ENCODE measurements at places on chromosomes 7 and 10.
A peak's percentile ranks its signal among the peaks of the same experiment; 100 is the strongest.

DNA sequence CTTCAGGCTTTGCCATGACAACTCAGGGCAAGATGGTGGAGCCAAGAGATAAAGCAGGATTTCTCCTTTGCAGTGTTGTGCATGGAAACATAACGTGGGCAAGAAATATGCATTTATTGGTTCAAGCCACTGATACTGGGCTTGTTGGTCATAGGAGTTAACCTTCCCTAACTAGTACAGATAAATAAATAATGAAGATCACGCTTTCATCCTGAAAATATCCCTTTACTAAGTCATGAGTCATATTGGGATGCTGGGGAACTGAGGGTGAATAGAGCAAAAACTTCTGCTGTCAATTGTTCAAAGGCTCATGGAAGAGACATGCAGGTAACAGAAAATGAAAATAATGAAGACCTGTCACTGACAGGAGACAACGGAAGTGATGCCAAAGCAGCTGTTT is 55.5 kb downstream of the TES start:
- no peak for DNase-seq

- peak; percentile 31 for DNase-seq
Observed at GRCh38 chr10:73576178-73576889, 14.8 kb downstream of the USP54 start.

DNA sequence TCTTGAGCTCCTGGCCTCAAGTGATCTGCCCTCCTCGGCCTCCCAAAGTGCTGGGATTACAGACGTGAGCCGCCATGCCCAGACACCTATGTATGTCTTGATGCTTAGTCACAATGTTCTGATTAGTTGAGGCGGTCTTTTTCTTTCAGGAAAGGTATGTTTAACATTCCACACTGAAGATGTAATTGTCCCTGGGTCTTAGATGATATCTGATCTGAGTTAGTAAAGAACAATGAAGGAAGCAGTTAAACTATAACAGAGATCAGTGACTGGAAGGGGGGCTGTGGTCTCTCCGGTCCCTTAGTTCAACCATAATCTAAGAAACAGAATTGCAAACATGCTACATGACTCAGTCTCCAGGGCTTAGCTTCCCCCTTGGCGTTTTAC is 31.5 kb upstream of the SH2D4B start:
- DNase-seq = no peak

DNA sequence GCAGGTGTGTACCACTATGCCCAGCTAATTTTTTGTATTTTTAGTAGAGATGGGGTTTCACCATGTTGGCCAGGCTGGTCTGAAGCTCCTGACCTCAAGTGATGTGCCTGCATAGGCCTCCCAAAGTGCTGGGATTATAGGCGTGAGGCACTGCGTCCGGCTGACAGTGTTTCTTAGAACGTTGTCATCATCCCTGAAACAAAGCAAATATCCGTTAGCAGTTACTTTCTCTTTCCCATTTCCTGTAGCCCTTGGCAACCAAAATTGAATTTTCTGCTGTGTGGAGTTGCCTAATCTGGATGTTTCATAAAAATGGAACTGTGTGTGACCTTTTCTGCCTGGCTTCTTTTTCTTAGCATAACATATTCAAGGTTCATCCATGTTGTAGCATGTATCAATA is 22.4 kb downstream of the ZNF33A start:
- no peak for DNase-seq

GRCh38 chr10:63720072-63720537 is 198.9 kb downstream of the REEP3 start:
- peak; percentile 73 for DNase-seq

DNA sequence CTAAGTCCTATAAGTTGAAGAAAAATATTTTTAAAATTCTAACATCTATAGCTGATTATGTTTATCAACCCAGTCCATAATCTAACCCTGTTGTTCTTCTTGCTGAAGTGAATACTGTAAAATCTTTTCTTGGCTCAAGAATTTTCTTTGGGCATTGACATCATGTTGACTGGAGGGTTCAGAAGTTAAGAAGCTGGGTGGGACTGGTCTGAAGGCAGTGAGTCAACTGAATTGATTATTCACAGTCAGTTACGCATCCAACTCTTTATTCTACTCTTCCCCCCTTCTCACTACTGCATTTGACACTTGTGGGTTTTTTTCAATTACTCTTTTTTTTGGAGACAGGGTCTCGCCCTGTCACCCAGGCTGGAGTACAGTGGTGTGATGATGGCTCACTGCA is 31.0 kb downstream of the DENND2A start:
- DNase-seq = no peak

DNA sequence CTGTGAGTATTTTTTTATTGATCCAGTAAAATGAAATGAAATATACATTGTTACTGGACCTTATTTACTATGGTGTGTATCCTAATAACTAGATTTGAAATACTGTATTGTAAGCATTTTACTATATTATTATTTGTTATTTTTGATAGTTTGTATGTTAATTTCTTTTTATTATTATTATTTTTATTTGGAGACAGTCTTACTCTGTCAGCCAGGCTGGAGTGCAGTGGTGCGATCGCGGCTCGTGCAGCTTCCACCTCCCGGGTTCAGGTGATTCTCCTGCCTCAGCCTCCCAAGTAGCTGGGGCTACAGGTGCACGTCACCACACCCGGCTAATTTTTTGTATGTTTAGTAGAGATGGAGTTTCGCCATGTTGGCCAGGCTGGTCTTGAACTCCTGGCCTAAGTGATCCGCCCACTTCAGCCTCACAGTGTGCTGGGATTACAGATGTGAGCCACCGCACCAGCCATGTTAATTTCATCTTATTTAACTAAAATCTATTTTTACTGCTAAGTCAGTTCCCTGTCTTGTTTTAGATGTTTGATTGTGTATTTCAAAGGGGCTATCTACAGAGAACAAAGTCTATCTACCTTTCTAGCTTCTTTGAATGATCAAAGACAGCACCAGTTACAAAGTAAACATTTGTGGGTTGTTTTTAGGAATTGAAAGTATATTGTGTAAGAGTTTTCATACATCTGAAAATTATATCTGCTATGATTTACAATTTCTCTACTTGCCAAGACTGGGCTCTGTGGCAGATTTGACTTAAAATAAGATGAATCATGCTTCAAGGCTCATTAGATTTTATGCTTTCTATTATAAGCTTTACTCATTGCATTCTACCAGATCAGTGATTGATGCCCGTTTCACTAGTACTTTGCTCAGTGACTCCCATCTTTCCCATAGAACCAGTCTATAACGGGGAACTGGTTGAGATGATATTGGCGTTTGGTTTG is 41.6 kb downstream of the CDC123 start:
- no peak for DNase-seq

GRCh38 chr10:17435953-17436352 is 18.4 kb downstream of the ST8SIA6 start:
- no peak for DNase-seq

DNA sequence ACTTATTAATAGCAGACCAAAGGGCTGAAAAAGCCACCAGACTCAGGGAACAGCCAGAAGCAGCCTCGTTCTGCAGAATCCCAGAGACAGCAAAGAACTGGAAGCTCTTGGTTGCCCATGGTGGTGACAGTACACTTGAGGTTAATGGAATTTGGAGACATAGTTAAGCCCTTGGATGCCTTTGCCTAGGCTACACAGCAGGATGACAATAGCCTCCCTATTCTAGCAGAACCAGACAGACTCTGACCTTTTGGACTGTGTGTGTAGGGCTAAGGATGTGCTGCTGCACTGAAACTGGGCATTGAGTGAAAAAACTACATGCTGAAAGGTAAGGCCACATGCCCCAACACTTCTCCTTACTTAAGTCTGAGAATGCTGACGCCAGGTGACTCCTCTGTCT is 22.7 kb downstream of the OTUD1 start:
- DNase-seq = no peak

- DNase-seq = no peak
Observed at GRCh38 chr7:157782041-157782440, 445.2 kb downstream of the DNAJB6 start.

DNA sequence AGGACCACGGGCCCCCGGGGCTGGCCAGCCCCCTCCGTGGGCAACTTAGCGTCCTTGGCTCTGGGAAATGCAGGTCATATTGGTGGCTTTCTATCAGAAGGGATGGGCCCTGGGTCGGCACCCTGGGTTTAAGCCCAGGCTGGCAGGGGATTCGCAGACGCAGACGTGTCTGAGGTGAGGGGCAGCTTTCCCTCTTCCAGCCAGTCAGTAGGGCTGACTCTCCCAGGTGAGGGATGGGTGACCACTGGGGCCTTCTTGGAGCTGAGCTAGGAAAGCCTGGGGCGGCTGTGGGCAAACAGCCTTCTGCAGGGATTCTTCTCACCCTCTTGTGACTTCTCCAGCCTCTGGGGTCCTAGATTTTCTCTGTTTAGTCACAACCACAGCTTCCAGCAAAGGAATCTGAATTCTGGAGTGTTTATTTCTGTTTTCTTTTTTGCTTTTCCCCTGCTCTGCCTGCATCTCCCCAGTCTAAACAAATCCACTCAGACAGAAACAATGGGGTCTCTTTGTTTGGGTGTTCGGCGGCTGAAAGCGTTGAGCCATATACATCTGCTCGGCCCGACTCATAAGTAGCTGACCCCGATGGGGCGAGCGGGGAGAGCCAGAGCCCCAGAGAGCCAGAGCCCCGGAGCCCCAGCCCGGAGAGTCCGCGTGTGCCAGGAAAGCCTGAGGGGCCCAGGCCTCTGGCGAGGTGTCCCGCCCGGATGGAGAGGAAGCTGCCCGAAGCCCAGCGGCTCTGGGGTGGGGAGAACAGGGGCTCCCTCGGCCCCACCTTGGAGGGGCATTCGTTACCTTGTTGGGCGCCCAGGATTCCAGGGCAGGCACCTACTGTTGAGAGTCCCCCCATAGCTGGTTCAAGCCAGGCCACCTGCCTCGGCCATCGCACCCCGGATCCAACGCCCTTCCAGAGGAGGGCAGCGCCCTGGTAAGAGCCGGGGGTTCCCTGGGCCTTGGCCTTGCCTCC is 2.0 kb downstream of the MNX1 start:
- DNase-seq = no peak

DNA sequence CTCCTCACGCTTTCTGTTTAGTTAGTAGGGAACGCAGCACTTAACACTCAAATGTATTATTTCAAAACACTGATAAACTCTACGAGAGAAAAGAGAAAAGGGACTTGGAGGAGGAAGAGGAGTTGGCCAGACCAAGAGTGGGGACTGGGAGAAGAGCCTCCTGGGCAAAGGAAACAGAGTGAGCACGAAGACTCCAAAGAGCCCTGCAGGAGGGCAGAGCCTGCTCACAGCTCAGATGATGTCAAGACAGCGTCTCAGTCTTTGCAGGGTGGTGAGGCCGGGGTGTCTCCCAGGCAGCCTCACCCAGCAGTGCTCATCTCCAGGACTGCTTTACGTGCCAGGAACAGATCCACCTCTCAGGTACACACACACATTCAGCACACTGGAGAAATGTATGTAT is 41.2 kb downstream of the CYTH3 start:
- DNase-seq = no peak

DNA sequence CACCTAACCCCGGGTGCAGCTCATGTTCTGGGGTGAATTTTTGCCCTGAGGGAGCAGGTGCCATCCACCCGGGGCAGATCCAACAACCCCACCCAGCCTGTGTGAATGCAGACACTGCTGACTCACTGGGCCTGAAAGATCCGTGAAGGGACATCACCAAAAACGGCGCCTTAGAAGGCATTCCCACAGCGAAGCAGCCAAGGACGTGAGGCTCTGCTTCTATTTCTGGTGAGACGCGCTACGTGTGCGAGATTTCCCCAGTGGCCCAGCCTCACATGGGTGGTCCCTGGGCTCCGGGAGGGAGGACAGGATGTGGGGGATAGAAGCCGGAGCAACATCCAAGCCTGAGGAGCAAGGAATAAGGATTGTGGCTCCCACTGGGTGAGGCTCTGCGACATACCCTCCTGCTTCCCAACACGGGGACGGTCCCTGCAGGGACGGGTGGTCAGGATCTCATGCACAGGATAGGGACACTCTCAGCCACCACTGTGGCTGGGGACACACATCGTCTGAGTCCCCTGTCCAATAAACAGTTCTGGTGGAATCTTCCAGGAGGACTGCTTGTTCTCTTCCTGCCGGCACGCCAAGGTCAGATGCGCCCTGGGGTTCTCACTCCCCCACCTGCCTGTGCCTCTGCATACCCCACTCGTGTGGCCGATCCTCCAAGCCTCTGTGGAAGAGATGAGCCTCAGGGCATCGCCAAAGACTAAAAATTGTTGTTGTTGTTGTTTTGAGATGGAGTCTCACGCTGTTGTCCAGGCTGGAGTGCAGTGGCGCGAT is 70.2 kb downstream of the ZRANB1 start:
- no peak for DNase-seq

- DNase-seq = peak; percentile 60
Observed at GRCh38 chr10:14603534-14604102, 171.1 kb downstream of the FAM107B start.

- peak; percentile 41 for DNase-seq
Observed at GRCh38 chr10:72502581-72502980, 123.3 kb downstream of the MICU1 start.

- DNase-seq = no peak
Observed at GRCh38 chr10:3893901-3894563, 109.0 kb upstream of the KLF6 start.

DNA sequence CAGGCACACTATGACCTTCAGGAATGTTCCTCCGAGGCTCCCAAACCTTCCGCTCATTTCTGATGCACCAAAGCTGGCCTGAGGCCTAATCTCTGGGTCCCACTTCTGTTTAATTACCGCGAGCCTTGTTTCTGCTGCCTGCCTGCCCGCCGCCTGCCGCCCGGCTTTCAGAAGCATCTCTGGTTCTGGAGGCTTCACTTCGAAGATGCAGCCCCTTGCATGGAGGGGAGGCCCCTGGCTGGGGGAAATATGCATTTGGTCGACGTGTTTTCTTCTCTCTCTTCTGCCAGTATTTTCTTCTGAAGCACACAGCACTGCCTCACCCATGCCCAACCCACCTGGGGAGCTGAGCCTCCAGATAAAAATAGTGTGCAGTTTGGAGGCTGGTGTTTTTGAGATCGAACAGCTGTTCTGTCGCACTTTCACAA is 166.9 kb downstream of the PAXIP1 start:
- DNase-seq = no peak

DNA sequence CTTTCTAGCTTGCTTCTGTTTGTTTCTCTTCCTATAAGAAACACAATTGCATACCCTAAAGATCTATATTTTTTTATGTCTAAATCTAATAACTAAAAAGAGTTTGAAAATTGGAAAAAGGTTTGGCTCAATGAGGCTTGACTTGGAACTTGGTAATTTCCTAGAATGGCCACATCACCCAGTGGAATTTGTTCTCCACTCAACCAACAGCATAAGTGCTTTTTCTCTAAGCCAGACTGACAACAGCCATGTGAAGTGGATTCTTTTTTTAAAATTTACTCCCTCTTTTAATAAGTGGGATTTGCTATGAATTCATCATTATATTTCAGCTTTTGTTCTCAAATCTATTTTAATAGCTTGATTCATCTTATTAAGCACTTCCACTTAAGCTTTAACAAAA is 33.8 kb downstream of the GBF1 start:
- DNase-seq = no peak

- DNase-seq = no peak
Observed at GRCh38 chr7:95002775-95003174, 95.4 kb downstream of the PPP1R9A start.

GRCh38 chr10:68792115-68792514 is 35.2 kb upstream of the STOX1 start:
- DNase-seq = peak; percentile 12

GRCh38 chr10:103836861-103837260 is 18.5 kb downstream of the SH3PXD2A start:
- DNase-seq = no peak

- DNase-seq = no peak
Observed at GRCh38 chr10:17801507-17801906, 7.6 kb upstream of the MRC1 start.

All from NB4 (cell line).